ENCODE measurements at places on chromosomes 2 and 18. TPM values are rescaled to one million over a fixed set of nuclear protein-coding genes. Genes with fewer than 3 reads are reported as not detected.

The AGXT gene
- 0.31 TPM for total RNA-seq

The NXPH2 gene
- not detected for total RNA-seq

The DHRS9 gene
- total RNA-seq = 1.1 TPM

The RBM44 gene
- 1.5 TPM for total RNA-seq

The MYOM1 gene
- total RNA-seq = 9.7 TPM

The TEX261 gene
- total RNA-seq = 74.5 TPM

All from ureter (tissue), 1 donor.